NCI-H1436 treated with DMSO at 0.1 percent for 48 hours (cell line): ENCODE measurements at places on chromosomes 16 and 17.

DNA sequence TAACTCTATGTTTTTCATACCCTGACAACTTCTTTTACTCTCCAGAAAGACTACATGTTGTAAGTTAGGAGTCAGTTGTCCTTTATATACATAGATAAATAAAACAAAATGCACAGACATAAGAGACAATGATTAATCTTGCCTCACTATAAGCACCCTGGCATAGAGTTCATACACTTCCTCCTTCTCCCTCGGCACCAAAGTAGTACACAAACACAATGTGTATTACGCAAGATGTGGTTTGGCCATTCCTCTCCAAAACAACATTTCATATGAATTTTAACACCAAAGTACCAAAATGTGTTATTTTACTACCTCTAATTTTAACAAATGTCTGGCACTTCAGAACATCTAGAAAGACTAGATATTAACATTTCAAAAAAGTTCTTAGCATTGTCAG lies 17.2 kb upstream of the SLFN11 start:
- no peak for DNase-seq

GRCh38 chr16:72139908-72140307 lies 32.0 kb downstream of the PMFBP1 start:
- no peak for DNase-seq

- DNase-seq = no peak
Observed at GRCh38 chr16:26526633-26527032, 540.1 kb upstream of the C16orf82 start.

- DNase-seq = no peak
Observed at GRCh38 chr16:12646490-12647274, 157.0 kb downstream of the CPPED1 start.

GRCh38 chr17:73172252-73172651 lies 7.4 kb downstream of the SSTR2 start:
- no peak for DNase-seq

DNA sequence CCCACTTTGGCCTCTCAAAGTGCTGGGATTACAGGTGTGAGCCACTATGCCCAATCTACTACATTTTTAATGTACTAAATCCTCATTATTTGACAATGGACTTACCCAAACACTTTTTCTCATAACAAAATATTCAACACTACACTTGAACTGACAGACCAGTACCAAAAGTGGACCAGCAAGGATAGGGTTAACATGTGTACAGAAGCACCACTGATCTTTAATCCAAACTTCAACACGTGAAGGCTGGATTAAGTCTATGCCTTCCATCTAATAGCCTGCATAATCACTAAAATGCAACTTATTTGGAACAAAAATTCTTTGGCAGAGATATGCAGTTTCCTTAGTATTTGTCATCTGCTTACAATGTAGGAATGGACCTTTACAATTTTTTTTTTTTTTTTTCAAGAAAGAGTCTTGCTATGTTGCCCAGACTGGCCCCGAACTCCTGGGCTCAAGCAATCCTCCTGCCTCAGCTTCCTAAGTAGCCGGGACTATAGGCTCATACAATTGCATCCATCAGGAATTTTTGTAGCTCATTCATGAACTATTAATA lies 60.0 kb upstream of the BCAR1 start:
- DNase-seq = no peak

DNA sequence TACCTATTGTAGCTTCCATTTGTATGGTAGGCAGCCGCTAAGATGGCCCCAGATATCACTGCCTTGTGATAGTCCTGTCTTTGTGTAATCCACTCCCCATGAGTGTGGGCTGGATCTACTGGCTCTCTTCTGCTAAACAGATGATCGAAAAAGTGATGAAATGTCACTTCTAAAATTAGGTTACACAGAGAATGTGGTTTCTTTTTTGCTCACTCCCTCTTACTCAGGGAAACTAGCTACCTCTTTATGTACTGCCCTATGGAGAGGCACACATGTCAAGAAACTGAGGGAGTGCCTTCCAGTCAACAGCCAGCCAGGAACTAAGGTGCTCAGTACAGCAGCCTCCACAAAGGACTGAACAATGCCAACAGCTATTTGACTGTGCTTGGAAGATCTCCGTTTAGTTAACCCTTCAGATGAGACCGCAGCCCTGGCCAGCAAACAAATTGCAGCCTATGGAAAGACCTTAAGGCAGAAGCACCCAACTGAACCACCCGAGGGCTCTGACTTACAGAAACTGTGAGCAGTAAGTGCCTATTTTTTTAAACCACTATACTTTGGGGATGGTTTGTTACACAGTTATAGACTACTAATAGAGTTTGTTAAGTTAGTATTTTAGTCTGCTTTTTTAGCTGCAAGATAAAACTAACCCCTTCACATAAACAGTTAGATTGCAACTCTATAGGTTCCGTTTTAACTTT lies 113.2 kb upstream of the MAF start:
- no peak for DNase-seq

DNA sequence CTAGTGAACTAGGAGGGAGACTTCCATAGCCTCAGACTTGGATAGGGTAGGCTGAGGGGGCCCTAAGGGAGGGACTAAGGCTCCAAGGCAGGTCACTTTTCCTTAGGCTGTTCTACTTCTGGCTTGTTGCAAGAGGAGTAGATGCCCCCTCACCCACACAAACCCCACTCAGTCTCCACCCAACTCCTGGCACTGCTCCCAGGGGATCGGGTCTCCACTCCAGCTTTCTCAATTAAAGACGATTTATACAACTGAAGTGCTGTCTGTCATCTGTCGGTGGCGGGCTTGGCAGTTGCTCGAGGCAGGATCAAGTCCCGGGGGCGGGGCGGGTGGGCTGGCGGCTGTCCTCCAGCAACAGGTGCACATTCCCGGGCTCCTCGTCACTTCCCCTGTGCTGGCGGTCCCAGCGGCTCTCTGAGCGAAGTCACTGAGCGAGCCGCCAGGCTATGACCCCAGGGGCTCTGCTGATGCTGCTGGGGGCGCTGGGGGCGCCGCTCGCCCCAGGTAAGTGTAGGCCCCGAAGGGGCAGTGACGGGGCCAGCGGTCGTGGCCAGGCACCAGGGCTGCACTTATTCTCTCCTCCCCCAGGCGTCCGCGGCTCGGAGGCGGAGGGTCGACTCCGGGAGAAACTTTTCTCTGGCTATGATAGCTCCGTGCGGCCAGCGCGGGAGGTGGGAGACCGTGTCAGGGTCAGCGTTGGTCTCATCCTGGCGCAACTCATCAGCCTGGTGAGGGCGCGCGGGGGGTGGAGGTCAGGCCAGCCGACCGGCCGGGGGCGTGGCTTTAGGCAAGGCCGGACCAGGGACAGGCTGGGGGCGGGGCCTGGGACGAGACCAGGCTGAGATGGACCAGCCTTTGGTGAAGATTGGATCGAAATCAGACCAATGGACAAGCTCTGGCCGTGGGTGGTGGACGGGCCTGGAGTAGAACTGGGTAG lies at the start of gene CHRNB1:
Gene CHRNB1, plus strand, starts transcription at position 380 of the 937 bp plus-strand sequence. Its CDS starts 67 bp downstream, at position 447.
- DNase-seq = peak; percentile 69

- DNase-seq = no peak
Observed at GRCh38 chr16:11492808-11493530, 93.8 kb downstream of the LITAF start.

- DNase-seq = no peak
Observed at GRCh38 chr17:75819116-75819515, 25.1 kb downstream of the UNC13D start.

- DNase-seq = no peak
Observed at GRCh38 chr16:62190426-62190825, 154.2 kb upstream of the CDH8 start.

DNA sequence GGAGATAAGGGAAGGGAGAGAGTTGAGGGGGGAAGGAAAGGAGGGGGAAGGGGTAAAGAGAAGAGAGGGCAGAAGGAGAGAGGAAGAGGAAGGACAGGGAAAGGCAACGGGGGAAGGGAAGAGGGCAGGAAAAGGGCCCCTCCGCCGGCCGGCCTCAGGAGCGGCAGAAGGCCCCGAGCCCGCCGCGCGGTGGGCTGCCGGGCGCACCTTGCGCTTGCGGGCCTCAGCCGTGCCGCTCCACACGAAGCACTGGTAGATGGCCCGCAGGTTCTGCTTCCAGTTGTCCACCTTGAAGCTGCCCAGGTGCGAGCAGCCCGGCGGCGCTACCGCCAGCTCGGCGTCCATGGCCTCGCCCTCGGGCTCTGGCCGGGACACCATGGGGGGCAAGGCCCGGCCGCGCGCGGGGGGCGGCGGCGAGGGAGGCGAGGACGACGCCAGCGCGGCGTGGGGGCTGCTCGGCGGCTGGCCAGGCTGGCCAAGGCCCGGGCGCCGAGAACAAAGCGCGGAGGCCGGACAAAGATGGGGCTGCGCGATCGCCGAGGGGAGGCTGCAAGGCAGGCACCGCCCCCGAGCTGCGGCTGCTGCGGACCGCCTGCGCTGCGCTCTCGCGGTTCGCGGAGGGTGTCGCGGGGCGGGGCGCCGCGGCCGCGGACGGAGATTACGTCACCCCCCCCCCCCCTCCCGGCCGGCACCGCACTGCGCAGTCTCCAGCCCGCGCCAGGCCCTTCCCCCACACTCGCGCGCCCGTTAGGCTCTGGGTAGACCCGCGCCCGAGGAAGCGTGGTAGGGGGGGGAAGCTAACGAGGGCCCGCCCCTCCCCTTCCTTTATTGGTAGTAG lies at the start of gene USP22:
Gene USP22, minus strand, starts transcription at position 554 of the 838 bp plus-strand sequence. Its CDS starts 176 bp downstream, at position 378.
- no peak for DNase-seq

DNA sequence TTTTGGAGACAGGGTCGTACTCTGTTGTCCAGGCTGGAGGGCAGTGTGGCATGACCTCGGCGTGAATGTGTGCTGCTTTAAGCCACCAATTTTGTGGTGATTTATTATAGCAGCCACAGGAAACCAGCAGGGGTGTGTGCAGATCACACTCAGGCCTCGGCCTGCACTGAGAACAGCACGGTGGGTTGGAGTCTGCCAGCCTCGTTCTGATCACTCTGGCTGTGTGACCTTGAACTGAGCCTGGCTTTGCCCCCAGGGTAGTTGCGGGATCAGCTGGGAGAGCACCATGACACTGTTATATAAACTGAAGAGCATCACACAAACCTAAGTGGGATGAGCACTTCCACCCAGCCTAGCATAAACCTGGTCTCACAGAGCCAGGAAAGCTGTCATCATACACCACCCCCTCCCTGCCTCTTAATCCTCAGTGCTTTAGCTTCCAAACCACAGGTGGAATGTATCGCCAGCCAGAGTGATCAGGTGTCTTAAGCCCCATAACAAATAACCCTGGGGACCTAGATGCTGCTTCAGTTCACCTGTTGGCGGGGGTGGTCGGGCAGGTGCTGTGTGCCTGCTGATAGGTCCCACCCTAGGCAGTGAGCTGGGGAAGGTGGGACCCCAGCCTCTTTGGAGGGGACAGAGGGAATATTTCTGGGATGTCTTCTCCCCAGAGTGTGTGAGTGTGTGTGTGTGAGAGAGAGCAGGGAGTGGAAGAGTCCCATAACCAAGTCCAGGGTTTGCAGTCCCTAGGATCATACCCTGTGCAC lies 28.6 kb upstream of the NDRG4 start:
- DNase-seq = no peak

GRCh38 chr17:73304971-73305812 lies 6.6 kb downstream of the CDC42EP4 start:
- DNase-seq = no peak
